ENCODE measurements at places on chromosomes 3 and 15.

GRCh38 chr3:109930582-109930981 is 593.2 kb upstream of the DPPA4 start:
- peaks cover 25% of the 10 kb centered on the region for H3K4me1 ChIP-seq
- H3K27me3 ChIP-seq: no peaks in the 10 kb centered on the region
- no peak for DNase-seq
- no peak overlapping the region for H3K4me3 ChIP-seq
- 0 out of 2 replicates have a peak overlapping the region, but pooled peaks have one; percentile 36 for H3K27ac ChIP-seq

DNA sequence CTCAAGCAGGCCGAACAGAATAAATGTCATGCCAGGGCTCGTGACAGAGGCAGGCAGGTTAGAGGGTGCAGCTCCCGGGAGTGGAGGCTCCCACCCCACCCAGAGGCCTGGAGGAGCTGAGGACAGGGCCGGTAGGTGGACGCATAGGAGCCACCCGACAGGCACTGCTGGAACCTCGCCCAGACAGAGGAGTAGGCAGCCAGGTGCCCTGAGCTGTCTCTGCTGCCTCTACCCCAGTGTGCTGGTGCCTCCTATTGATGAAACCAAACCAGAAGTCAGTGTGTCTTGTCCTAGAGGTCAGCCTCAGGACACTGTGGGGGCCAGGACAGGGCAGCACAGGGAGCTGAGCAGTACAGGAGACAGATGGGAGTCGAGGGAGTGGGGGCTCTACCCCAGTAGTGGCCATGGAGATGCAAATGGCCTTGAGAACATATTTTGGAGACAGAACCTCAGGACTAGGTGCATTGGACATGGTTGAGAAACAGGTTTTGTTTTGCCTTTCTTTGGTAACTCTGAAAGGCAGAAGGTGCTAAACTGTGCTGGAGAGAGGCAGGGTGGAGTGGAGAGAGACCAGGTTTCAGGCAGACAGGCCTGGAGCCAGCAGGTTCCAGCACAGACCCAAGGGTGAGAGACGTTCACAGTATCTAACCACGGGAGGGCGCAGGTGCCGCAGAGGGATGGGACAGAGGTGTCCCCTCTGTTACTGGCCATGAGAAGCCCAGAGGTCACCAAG is 15.4 kb upstream of the KLF15 start:
- no peaks in the 10 kb centered on the region for H3K36me3 ChIP-seq
- no peak overlapping the region for H3K4me3 ChIP-seq
- no peaks in the 10 kb centered on the region for H3K4me1 ChIP-seq
- no peak overlapping the region for H3K27ac ChIP-seq
- no peak for DNase-seq
- H3K27me3 ChIP-seq: no peaks in the 10 kb centered on the region

- no peaks in the 10 kb centered on the region for H3K4me1 ChIP-seq
- no peaks in the 10 kb centered on the region for H3K36me3 ChIP-seq
- H3K27me3 ChIP-seq: no peaks in the 10 kb centered on the region
- H3K4me3 ChIP-seq: no peak overlapping the region
- no peak overlapping the region for H3K27ac ChIP-seq
These were observed 207.1 kb downstream of the VPS13C start for GRCh38 chr15:61853195-61853594.

DNA sequence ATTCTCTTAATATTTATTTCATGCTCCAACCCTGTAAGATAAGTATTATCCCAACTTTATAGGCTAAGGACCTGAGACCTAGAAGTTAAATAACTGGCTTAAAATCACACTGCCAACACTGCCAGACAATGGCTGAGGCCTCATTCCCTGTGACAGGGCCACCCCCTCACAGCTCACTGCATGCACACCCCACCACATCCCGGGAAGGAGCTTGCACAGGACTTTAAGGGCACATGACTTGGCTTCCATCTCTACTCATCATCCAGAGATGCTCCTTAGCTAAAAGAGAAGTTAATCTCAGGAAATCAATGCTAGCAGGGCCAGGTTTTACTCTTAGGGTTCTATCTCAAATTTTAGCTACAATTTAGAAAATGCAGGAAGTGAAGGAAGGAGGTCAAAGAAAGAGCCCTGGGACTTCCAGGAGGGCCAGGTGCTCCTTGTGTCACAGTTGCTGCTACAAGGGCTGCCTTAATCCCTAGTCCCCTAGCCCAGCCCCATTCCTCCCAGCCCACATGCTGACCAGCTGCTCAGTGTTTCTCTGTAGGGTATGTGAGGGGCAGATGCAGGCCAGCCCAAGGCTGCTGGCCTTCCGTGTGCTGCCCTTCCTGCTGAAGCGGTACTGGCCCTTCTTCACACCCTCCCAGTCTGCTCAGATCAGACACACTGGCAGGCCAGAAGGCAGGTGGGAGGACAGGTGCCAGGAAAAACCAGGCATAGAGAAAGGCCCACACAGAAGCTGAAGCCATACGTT is 53.5 kb downstream of the WWTR1 start:
- peaks cover 4% of the 10 kb centered on the region for H3K36me3 ChIP-seq
- no peaks in the 10 kb centered on the region for H3K27me3 ChIP-seq
- peak overlapping the region; percentile 62 for H3K27ac ChIP-seq
- H3K4me3 ChIP-seq: no peak overlapping the region
- H3K4me1 ChIP-seq: peaks cover 44% of the 10 kb centered on the region
- no peak for DNase-seq

DNA sequence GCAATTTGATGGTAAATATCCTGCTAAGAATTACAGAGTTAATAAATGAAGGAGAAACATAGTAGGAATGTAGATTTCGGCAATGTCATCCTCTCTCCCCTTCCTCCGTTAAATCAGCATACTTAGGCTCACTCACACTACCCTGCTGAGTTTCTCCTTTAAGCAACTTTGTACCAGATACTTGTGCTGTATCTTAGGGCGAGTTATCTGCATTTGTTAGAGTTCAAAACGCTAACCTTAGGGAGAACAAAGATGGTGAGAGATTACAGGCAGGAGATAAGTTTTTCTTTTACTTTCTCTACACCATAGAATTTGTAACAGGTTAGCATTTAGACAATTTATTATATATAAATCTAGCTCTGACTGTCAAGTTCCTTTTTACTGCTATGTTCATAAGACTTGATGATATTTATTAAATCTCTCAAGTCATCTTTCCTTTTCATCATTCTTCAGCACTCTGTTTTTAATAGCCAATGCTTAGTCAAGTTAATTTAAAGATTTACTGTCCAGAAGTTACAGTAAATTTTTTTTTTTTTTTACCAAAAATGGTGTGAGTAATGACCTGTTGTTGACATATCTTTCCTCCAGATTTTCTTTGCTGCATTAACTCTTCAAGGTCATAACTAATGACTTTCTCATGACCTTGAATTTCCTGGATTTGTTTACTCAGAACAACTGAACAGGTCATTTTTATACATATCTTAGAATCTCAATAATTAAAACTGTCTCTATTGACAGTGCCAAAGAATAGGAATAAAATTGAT is 22.2 kb downstream of the SUCNR1 start:
- H3K27ac ChIP-seq: no peak overlapping the region
- no peaks in the 10 kb centered on the region for H3K27me3 ChIP-seq
- no peaks in the 10 kb centered on the region for H3K36me3 ChIP-seq
- H3K4me3 ChIP-seq: no peak overlapping the region

GRCh38 chr3:47636921-47637320 is 58.3 kb upstream of the CSPG5 start:
- H3K4me1 ChIP-seq: no peaks in the 10 kb centered on the region
- peaks cover 21% of the 10 kb centered on the region for H3K36me3 ChIP-seq
- no peak for DNase-seq
- no peaks in the 10 kb centered on the region for H3K27me3 ChIP-seq
- H3K4me3 ChIP-seq: no peak overlapping the region

- H3K4me1 ChIP-seq: peaks cover 14% of the 10 kb centered on the region
- no peak overlapping the region for H3K4me3 ChIP-seq
- no peaks in the 10 kb centered on the region for H3K27me3 ChIP-seq
- no peak for DNase-seq
- H3K27ac ChIP-seq: no peak overlapping the region
- H3K36me3 ChIP-seq: no peaks in the 10 kb centered on the region
These were observed 30.6 kb upstream of the CP start for GRCh38 chr3:149252272-149252671.

DNA sequence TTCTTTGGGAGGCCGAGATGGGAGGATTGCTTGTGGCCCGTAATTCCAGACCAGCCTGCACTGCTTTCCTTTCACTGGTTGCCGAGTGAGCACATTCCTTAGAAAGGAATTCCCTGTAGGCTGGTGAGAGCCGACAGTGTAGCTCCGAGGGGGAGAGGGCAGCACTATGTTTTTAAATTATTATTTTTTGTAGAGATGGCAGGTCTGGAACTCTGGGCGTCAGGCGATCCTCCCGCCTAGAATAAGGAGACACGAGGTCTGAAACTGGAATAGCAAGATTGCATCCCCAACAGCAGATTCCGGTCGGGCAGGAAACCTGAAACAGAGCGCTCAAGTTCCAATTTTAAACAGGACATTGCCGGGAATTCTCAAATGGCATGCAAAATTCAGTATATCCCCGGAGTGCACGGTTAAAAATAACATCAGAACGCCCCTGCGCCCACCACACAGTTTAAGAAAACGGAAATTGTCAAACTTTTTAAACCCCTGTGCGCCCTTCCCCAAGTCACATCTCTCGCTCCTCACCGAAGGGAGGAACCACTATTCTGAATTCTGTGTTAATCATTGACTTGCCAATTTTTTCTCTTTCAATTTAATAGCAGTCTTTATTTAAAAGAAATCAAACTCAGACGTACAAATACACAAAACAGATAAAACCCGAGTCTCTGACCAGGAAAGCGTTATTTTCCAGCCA is 643 bp upstream of the RNU5B-1 start:
- H3K27ac ChIP-seq: peak overlapping the region; percentile 95
- H3K36me3 ChIP-seq: no peaks in the 10 kb centered on the region
- H3K4me1 ChIP-seq: peaks cover 9% of the 10 kb centered on the region
- peak; percentile 63 for DNase-seq
- H3K27me3 ChIP-seq: no peaks in the 10 kb centered on the region

Data from PC-9 (cell line).